Calu3 (cell line): ENCODE measurements at places on chromosomes 2 and 18. TPM values are rescaled to one million over a fixed set of nuclear protein-coding genes. Genes with fewer than 3 reads are reported as not detected.

GRCh38 chr18:56508370-56509036 is 129.9 kb downstream of the TXNL1 start:
- no peak overlapping the region for H3K4me3 ChIP-seq
- H3K27me3 ChIP-seq: peaks cover 11% of the 10 kb centered on the region
- no peak overlapping the region for H3K27ac ChIP-seq
- no peaks in the 10 kb centered on the region for H3K36me3 ChIP-seq
- no peak for DNase-seq
- H3K4me1 ChIP-seq: peaks cover 9% of the 10 kb centered on the region

DNA sequence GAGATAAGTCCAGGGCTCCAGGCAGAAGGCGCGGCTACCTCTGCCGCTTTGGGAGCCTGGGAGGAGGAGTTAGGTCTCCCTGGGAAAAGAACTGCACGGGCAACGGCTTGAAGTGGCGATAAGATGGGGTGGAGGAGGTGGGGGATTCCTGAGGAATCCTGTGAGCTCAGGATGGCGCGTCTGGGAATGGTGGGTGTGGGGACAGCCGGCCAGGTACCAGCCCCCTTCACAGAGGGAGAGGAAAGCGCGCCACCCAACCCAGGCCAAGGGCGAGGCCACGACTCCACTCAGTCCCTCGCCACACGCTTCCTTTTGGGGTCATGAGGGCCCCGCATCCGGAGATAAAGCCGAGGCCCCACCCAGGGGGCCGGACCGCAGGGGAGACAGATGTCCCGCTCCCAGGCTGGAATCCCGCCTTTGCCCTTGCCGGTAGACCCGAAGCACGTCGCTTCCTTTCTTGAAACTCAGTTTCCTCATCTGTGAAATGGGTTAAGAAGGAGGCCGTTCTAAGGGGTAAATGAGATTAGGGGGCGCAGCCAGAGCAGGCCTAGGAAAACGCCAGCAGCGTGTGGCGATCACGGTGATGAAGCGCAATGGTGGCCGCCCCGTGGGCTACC is 1.7 kb upstream of the CTDSP1 start:
- H3K4me3 ChIP-seq: peak overlapping the region; percentile 98
- H3K27ac ChIP-seq: peak overlapping the region; percentile 78
- H3K4me1 ChIP-seq: peaks cover 26% of the 10 kb centered on the region

Gene GALR1
- total RNA-seq: not detected in 2 replicates

- no peak overlapping the region for H3K4me3 ChIP-seq
- no peak for DNase-seq
- H3K36me3 ChIP-seq: no peaks in the 10 kb centered on the region
- H3K27me3 ChIP-seq: peaks cover 52% of the 10 kb centered on the region
- H3K4me1 ChIP-seq: peaks cover 27% of the 10 kb centered on the region
Observed at GRCh38 chr2:11676640-11677039, 6.6 kb upstream of the NTSR2 start.
